Mucosa of gallbladder (tissue), 1 donor: ENCODE measurements at places on chromosomes 7 and 10. TPM values are rescaled to one million over a fixed set of nuclear protein-coding genes. Genes with fewer than 3 reads are reported as not detected.
A peak's percentile ranks its signal among the peaks of the same experiment; 100 is the strongest.

The SUPV3L1 gene
- total RNA-seq: 21.8 TPM

- DNase-seq: peak; percentile 80
Observed at GRCh38 chr7:113460067-113460466, 341.7 kb upstream of the SMIM30 start.

GRCh38 chr10:77281719-77282118 is 355.9 kb downstream of the KCNMA1 start:
- DNase-seq: no peak

DNA sequence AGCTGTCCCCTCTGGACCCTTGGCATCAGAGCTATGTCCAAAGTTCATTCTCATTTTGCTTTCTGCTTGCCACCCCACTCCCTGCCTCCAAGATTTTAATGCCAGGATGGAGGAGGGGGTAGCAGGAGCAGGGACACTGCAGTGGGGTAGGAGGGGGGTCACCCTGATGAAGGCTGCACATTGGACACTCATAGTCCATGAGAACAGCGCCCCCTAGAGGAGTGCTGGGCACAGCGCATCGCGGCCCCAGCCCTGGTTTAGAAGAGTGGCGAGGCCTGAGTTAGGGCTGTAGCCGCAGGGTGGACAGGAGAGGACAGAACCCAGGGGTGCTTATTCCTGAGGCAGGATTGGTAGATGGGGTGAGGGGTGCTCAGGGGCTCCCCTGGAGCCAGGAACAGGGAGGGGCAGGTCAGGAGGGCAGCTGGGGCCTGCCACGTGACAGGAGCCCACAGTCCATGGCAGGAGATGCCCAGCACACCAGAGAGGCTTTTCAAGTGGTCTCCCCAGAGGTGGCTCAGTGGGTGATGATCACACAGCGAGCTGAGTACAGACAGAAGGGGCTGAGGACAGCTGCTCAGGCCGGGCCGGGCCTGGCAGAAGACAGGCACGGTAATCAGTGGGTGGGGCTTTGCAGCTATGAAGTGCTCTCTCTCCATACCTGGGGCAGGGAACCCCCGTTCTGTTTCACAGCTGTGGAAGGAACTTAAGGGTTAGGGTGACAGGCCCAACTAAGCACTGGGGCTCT is 71.4 kb downstream of the NEURL1 start:
- DNase-seq: no peak

- DNase-seq: no peak
Observed at GRCh38 chr7:97317575-97317974, 200.1 kb downstream of the SDHAF3 start.
